ENCODE measurements at places on chromosomes 3 and 15. TPM values are rescaled to one million over a fixed set of nuclear protein-coding genes. Genes with fewer than 3 reads are reported as not detected.

- DNase-seq = no peak
Observed at GRCh38 chr3:119033393-119034255, 1.0 kb downstream of the IGSF11 start.

GRCh38 chr3:42336103-42336502 is 70.1 kb upstream of the CCK start:
- no peak for DNase-seq

GRCh38 chr15:61318301-61318700 is 89.2 kb upstream of the RORA start:
- no peak for DNase-seq

GRCh38 chr15:64355348-64355943 is 527 bp downstream of the CSNK1G1 start:
- no peak for DNase-seq

DNA sequence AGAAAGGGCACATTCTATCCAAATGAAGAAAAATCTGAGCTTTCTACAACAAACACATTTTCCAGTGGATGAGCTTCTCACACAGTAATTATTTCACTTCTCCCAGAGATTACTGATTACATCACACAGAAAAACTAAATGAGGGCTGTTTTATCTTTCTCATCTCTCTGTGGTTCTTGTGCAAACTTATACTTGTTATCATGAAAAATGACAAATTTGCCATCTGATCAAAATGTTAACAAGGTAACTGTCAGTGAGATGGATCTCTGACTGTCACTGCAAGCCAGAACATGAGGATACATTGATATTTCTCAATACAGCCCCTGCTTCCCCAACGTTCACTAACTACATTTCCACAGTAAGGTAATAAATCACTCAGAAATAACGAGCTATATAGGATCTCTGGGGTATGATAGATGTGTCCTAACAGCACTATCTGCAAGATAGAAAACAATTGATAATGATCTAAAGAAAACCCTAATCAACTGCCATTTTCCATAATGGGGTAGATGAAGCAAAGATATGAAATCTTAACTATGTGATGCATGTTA is 829.3 kb upstream of the CFAP20DC start:
- DNase-seq = no peak

DNA sequence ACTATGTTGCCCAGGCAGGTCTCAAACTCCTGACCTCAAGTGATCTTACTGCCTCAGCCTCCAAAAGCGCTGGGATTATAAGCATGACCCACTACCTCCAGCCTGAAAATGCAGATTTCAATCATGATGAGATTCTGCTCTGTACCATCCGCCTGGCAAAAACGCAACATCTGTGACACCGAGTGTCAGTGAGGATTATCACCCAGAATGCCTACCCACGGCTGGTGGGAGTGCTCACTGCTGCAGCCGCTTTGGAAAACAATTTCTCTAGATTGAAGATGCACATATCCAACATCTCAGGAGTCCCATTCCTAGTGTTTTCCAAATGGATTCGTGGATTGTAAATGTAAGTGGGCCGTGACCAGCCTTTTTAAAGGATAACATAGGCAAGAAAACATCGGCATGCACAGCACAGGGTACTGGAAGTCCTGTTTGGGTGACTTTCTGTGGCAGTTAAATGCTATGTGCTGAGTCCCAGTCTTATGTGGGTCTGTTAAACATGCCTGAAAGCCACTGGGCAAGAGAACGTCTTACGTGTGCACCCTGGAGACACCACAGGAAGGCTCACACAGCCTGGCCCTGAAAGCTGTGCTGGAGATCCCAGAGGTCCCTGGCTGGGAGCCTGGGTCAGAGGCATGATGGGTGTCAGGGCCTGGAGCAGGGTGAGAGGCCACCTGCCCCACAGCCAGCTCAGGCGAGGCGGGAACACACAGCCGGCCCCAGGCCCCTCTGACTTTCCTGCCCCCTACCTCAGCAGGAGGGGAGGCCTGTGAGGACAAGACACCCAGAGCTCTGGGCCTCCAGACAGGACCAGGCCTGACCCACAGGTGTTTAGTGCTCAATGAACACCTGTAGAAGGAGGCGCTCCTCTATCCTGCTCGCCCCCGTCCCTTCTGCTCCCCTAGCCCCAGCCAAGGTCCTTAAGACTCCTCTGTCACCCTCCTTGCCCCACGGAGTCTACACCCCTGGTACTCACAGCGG is 918 bp downstream of the PRSS50 start:
- no peak for DNase-seq

DNA sequence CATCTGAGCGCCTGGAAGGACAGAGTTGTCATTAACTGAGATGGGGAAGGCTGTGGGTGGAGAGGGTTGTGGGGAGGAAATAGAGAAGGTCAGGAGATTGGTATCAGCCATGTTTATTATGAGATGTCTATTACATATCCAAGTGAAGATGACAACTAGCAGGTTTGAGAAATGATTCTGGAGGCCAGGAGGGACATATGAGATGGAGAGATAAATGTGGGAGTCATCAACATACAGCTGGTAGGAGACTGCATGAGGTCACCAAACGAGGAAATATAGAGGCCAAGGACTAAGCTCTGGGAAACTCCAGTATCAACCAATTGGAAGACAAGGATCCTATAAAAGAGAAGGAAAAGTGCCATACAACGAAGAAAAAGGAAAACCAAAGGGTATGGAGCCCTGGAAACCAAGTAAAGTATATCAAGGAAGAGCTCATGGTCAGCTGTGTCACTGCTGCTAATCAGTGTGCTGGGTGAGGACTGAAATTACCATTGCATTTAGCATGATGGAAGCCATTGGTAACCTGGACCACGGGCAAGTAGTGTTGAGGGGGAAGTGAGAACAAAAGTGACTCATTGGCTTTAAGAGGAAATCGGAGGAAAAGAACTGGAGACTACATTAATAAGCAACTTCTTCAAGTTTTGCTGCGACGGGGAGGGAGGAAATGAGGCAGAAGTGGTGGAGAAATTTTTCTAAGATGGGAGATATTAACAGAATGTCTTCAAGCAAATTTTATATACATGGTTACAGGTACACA is 14.0 kb upstream of the UACA start:
- no peak for DNase-seq

- no peak for DNase-seq
Observed at GRCh38 chr15:75202251-75203016, 752 bp downstream of the C15orf39 start.

GRCh38 chr15:38389924-38390542 is 63.9 kb upstream of the FAM98B start:
- DNase-seq = peak; percentile 15

TRIM42 gene
- total RNA-seq = not detected

SLC15A2 gene
- 2.0 TPM for total RNA-seq

CNTN6 gene
- total RNA-seq = not detected

SLC28A2 gene
- not detected for total RNA-seq

CSPG5 gene
- total RNA-seq = 0.16 TPM
